ENCODE measurements at places on chromosomes 11 and 22.

- no peak for DNase-seq
These were observed 100.1 kb downstream of the DBX1 start for GRCh38 chr11:20060181-20060580.

- no peak for DNase-seq
These were observed 187.4 kb upstream of the NAV2 start for GRCh38 chr11:19525276-19525675.

GRCh38 chr22:38220163-38220562 is 18.4 kb downstream of the MAFF start:
- DNase-seq: no peak

- DNase-seq: no peak
These were observed 237.2 kb downstream of the DDX10 start for GRCh38 chr11:108902027-108902469.
